ENCODE measurements at places on chromosomes 3 and 15.

DNA sequence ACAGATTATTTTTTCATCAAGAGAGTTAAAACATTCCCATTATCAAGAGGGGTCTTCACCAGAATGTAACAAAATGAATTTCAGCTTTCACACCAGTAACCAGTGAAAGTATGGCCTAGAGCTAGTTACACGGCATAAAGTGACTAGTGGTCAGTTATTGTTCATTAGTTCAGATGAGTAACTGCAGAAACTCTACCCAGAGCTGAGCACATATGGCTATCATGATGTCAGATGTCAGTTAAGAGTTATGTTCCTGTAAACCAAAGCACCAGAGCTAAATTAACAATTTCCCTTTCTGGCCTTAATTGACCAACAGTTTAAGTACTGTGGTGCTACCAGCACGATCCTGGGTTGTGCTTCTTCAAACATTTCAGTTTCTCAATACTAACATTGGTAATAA is 6.6 kb upstream of the MRPS25 start:
- no peak for DNase-seq

DNA sequence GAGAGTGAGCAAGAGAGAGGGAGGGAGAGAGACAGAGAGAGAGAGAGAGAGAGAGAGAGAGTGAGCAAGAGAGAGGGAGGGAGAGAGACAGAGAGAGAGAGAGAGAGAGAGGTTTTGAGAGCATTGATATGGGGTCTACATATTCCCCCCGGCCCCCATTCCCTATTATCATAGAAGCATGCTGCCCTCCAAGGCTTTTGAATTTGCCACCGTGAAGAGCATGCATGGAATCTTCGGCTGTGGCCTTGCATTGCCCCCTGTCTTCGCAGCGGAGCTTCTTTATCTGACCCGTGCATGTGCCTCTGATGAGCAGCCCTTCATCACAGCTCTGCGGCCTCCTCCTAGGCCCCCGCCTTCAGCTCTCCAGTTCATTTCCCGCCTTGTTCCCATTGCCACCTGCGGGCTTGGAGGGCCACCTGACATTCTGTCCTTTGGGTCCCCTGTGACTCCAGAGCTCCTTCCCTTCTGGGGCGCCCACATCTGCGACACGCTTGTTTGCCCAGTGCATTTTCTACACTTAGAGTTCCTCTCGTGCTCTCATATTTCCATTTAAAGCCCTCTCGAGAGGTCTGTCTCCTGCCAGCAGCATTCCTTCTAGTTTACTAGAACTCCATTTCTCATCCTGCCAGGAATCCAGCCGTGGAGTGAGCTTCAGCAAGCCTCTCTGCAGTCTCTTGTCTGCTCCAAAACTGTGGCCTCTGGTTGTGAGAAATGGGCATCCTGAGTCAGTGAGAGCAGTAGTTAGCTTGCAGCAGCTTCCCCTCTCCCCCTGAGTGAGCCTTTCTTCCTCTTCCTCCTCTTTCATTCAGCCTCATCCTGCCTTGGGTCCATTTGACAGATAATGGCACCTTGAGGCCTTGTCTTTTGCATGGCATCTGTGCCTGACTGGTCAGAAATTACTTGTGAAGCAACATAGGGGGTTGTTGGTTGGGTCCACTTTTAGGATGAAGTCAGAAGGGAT is 25.3 kb downstream of the LPP start:
- DNase-seq, result no peak

DNA sequence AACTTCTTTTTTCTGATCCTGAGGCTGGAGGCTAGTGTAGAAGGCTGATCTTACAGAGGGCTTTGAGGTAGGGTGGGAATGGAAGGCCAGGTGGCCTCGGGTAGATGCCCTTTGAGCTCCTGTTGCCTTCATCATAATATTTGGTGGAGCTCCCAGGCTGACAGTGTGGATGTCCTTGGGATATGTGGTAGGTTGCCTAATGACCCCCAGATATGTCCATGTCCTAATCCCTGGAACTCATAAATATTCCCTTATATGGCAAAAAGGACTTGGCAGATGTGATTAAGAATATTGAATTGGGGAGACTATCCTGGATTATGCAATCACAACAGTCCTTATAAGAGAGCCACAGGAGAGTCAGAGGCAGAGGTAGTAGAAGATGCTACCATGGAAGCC is 5.5 kb downstream of the ADAMTSL3 start:
- no peak for DNase-seq

DNA sequence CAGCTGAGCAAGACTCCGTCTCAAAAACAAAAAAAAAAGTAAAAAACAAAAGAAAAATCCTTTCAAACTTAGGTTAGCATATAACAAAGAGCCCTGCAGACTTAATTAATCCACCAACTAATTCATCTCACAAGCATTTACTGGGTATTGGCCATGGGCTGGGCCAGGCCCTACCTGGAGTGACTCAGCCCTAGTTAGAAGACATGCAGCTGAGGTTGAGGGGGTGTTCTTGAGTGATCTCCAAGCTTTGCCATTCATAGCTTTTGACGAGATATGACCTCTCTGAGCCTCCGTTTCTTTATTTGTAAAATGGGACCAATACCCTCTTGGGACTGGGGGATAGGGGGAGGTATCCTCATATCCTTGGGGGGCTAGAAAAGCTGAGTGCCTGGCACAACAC is 7.8 kb downstream of the FBXL22 start:
- no peak for DNase-seq

DNA sequence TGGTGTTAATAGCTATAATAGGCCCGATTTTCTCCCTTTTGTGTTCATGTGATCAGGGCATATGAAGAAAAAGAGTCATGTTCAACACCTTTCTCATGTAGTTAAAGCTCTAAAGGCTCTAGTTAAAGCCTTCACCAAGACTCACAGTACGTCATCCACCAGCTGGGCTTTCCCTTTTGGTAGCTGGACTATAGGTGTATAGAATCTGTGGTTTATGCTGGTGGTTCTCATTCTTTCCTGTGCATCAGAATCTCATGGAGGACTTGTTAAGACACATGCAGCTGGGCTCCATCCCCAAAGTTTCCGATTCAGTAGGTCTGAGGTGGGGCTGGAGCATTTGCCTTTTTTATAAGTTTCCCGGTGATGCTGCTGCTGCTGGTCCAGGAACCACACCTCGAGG is 31.0 kb downstream of the CFAP91 start:
- no peak for DNase-seq

- no peak for DNase-seq
Measured at GRCh38 chr3:51722362-51722761, 15.5 kb downstream of the GRM2 start.

DNA sequence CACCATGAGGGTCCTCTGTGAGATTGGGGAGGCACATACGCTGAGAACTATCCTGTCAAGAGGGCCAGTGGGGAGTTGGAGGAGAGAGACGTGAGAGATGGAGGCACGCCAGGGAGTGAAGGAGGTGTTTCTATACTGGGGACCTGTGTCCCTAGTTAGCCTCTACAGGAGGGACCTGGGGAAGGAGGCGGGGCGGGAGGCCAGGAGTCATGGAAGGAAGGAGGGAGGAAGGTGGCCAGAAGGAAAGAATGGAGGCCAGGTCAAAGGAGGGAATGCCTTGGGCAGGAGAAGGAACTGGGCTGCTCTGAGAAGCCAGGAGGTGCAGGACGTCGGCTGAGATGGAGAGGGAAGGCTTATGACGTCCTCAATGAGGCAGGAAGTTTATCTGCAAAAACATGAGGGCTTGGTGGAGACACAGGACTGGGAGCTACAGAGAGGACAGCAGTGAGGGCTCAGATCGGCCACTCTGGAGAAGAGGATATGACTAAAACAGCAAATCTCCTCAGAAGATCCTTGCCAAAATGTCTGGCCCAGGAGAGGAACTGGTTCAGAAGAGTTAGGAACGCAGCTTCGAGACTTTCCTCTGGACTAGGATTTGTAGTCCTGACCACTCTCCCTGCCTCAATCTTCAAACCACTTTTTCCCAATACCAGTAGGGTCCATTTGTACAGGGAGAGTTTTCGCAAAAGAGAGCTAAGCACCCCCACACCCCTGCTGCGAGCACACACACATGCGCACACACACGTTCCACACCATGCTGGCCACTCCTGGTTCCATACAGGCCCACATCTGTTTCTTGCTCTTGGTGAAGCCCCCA is 59.9 kb downstream of the ADCY5 start:
- no peak for DNase-seq

GRCh38 chr3:157104521-157104920 is 55.4 kb downstream of the CCNL1 start:
- no peak for DNase-seq

DNA sequence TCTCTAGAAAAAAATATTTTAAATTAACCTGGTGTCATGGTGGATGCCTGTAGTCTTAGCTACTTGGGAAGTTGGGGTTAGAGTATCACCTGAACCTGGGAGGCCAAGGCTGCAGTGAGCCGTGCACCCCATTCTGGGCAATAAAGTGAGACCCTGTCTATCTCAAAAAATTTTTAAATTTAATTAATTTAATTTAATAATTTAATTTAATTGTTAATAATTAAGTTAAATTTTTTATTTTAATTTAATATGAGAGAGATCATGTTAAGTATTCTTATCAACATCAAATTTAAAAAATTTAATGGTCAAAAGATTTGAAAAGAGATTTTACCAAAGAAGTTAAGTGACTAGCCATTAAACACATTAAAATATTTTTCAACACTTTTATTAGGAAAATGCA is 40.8 kb upstream of the FOXB1 start:
- DNase-seq, result no peak

- DNase-seq, result no peak
Measured at GRCh38 chr15:87901926-87902690, 354.4 kb downstream of the NTRK3 start.

GRCh38 chr3:189780546-189781270 is 149.5 kb downstream of the TP63 start:
- DNase-seq, result no peak

DNA sequence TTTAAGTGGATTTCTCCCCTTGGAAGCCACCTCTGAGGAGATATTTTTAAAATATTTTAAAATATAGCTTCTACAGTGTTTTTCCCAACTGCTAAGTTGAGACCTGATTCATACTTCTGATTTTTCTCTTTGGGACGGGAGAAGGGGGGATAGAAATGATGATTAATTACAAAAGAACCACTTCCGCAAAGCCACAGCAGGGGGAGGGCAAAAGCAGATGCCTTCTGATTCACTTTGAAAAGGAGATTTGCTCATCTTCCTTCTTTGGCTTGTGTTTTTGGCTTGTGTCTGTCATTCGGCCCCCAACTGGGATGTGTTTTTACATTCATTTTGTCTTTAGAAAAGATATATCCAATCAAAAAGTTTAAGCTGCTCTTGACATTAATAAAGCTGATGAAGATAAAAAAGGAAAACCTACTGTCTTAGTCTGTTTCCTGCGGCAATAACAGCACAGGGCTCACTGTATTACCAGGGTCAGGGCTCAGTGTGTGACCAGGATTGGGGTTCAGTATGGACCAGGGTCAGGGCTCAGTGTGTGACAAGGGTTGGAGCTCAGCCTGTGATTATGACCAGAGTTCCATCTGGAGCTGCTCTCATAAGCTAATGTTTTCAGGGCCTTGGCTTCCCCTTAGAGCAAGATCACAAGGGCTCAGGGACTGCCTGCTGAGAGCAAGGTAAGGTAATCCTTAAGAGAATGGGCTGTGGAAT is 223.2 kb downstream of the MTHFS start:
- DNase-seq, result no peak

- DNase-seq, result no peak
Measured at GRCh38 chr3:7315037-7315436, 454.1 kb downstream of the GRM7 start.

DNA sequence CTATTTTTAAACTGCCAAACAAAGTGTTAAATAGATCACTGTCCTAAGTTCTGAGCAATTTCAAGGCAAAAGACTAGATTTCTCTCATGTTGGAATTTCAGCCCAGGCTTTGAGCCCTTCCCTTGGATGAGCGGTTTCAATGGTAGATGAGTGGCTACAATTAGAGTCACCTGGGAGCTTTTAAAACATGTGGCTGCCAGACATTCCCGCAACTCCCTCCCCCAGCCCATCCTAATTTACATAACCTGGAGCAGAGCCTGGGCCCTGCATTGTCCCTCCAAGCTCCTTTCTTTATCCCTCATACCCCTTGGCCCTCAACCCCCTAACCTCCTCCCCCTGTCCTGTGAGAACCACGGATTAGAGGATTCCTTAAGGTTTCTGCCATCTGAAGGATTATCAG is 357.5 kb upstream of the UMPS start:
- no peak for DNase-seq

Measured in NCI-H1930 (cell line).